ENCODE measurements at places on chromosomes 4 and X.

DNA sequence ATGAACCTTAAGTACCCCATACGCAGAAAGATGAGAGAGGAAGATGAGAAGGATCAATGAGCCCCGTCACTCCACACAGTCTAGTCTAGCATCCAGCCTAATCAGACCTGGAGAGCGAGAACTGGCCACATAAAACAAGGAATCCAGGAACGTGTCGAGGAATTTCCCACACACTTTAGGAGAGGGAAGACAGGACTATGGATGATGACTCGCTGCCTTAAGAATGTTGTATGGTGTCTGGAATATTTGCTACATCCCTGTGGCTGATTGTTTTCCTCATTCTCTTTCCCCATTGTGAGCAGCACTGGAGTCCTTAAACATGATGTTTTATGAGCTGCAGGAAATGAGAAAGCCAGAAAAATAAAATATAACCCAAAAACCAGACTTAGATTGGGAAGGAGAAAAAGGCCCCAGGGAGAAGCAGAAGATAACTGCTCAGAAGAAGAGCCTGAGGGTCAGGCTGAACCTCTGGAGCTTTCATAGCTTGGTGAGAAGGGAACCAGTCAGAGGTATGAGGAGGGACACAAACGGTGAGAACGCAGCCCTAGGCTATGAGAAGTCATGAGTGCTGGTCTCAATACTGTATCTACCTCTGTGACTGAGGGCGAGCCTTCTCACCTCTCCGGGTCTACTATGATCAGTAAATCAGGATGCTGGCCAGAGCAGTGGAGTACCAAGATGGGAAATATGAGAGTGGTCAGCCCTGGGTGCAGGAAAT, 139.5 kb upstream of the NOCT start:
- no peak for DNase-seq

DNA sequence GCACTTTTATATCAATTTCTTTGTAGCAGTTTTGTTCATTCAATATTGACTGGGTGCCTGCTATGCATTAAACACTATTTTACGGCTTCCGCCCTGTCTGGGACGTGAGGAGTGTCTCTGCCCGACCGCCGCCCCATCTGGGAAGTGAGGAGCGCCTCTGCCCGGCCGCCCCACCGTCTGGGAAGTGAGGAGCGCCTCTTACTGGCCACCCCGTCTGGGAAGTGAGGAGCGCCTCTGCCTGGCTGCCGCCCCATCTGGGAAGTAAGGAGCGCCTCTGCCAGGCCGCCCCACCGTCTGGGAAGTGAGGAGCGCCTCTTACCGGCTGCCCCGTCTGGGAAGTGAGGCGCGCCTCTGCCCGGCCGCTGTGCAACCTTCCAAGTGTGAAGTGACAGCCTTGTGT, 68.1 kb downstream of the RPS3A start:
- DNase-seq = no peak

- peak; percentile 21 for DNase-seq
Observed at GRCh38 chr4:56575820-56576429, 70.3 kb downstream of the ARL9 start.

DNA sequence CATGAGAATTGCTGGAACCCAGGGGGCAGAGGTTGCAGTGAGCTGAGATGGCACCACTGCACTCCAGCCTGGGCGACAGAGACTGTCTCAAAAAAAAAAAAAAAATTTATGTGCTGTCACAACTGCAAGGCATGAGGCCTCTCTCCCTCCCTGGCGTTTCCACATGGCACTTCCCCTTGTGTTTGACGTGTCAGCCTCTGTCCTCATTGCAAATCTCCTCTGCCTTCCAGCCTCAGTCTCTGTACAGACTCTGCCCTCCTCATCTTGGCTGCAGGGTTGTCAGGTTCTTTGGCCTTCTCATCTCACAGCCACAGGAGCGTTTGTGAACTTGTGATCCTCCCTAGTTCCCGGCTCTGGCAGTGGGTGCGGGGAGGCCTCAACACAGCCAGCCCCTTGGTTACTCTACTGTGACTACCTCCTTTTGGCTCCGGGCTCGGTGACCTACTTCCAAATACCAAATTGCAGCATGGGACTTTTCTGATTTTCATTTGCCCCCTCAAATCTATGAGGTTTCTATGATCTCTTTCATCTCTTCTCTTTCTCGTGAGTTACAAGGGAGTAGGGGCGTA, 250.0 kb downstream of the CBR4 start:
- no peak for DNase-seq

Data from Ammon's horn (tissue), 1 donor.